Stromal cell of bone marrow (primary cell): ENCODE measurements at places on chromosomes 12 and 14.

GRCh38 chr12:97821806-97822205 lies 359.2 kb downstream of the RMST start:
- DNase-seq = no peak

DNA sequence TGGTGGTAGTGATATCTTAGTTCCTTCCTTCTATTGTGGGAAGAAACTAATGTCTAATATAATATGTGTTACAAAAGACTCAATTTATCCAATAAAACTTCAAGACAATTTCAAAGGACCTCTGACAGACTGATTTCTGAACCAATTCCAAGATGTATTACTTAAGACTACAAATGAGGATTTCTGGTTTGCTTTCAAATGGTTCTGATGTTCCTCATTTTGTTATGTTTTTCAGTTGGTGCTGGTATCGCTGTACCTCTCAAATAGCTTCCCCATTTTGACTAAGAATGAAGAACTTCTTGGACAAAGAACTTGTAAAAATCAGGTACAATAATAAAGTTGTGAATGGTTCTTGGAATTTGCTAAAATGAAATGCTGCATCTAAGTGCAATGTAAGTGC lies 19.4 kb upstream of the MBIP start:
- no peak for DNase-seq

DNA sequence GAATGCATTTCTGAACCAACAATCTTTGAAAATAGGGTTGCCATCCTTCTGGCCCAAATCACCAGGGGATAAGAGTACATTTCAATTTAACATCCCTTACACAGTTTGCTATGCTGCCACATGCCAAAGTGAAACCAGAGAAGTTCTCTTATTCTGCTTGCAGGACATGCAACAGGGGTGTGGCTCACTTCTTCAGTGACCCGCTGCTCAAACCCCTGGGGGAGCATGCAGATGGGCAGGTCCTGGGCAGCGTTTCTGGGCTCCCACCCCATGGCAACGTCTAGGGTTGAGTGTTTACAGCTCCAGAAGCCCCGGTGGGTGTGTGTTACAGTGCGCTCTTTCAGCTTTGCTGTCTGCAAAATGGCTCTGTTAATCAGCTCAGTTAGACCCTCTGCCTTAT lies 1306.3 kb upstream of the TMEM132C start:
- no peak for DNase-seq

DNA sequence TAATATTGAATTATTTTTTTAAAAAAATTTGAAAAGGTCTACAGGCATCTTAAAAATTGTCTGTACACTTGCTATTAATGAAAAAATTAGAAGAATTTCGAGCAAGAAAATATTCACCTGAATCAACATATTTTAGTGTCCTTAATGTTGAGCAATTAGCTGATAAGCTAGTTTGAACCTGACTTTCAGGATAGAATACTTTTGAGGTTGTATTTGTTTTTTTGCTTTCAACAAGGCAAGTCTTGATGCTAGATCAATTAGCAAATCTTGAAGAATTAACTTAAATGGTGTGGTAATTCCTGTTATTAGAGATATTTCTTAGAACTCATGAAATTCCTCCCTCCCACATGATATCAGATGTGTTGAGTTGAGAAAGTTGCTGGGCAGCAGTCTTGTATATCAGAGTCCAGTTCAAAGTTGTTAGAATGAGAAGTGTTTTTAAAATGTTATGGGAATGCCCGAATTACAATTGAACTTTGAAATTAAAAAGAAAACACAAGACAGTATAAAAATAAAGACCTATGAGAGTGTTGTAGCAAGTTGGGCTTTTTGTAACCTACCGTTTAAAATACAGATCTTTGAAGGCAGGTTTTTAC lies 119.2 kb downstream of the TRMT5 start:
- no peak for DNase-seq

- DNase-seq = no peak
Observed at GRCh38 chr12:7112041-7112440, 3.0 kb upstream of the C1RL start.
